T-helper 17 cell (primary cell): ENCODE measurements at places on chromosomes 6 and 20.

DNA sequence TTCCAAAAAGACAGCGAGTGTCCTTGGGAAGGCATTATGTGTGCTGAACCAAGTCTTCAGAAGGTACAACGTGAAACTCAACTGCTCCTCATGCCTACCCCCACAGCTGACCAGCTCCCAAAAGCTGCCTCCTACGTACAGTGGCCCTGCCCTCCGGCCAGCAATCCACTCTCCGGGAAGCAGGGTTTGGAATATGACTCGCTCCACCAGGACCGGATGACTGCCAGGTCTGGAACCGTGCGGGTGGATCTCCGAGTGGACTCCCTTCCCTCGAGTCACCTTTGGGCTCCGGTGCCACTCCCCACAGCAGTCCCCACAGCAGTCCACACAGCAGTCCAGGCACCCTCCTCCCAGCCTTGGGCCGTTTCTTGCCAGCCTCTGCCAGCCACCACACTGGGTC is 4.3 kb downstream of the ZBTB46 start:
- peaks cover 8% of the 10 kb centered on the region for H3K4me1 ChIP-seq
- no peak overlapping the region for H3K4me3 ChIP-seq
- peaks cover 5% of the 10 kb centered on the region for H3K36me3 ChIP-seq

DNA sequence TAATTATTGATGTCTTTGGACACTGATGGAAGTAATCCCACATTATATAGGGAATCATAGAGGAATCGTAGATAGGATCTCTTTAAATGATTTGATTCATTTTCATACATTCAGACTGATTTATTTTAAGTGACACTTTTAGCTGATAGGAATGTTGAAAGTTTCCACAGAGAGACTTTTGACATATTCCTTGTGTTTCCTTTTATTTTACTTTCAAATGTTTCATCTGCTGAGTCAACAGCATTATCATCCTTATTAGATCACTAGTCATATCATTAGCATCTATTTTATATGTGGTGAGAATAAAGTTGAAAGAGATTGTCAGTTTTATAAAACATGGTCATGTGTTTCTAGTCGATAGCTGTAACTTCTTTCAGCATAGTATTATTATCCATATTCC is 13.4 kb downstream of the DCBLD1 start:
- H3K27ac ChIP-seq, result no peak overlapping the region
- H3K36me3 ChIP-seq, result no peaks in the 10 kb centered on the region
- H3K27me3 ChIP-seq, result no peaks in the 10 kb centered on the region
- DNase-seq, result no peak

GRCh38 chr6:92469186-92469828 is 950.1 kb downstream of the EPHA7 start:
- no peak for DNase-seq
- H3K27ac ChIP-seq, result no peak overlapping the region
- no peaks in the 10 kb centered on the region for H3K4me1 ChIP-seq
- no peaks in the 10 kb centered on the region for H3K27me3 ChIP-seq
- no peak overlapping the region for H3K4me3 ChIP-seq

DNA sequence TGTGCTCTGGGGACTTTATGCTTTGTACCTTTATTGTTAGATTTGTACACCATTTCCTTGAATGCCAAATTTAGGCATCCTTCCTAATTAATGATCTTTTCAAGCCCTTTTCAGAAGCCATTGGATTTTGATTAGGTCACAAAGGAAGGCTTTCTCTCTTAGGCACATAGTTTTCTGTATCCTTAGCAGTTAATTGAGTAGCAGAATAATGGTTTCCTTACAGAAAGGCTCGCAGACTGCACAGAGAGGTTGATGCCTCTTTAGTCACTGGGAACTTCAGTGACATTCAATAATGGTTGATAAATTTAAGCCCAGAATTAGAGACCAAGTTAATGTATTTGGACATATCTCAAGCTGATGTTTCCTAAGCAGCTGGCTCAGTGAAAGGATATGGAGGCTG is 139.1 kb upstream of the VGLL2 start:
- H3K36me3 ChIP-seq, result no peaks in the 10 kb centered on the region
- DNase-seq, result no peak
- no peaks in the 10 kb centered on the region for H3K27me3 ChIP-seq
- H3K27ac ChIP-seq, result no peak overlapping the region
- no peaks in the 10 kb centered on the region for H3K4me1 ChIP-seq

DNA sequence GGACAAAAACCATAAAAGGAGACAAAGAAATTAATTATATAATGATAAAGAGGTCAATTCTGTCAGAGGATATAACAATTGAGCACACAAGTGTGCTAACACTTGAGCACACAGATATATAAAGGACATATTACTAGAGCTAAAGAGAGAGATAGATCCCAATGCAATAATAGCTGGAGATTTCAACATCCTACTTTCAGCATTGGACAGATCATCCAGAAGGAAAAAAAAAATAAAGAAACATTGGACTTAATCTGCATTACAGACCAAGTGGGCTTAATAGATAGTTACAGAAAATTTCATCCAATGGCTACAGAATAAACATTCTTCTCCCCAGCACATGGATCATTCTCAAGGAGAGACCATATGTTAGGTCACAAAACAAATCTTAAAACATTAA is 9.9 kb downstream of the VNN1 start:
- DNase-seq, result no peak
- peaks cover 11% of the 10 kb centered on the region for H3K27me3 ChIP-seq
- H3K4me3 ChIP-seq, result no peak overlapping the region
- no peak overlapping the region for H3K27ac ChIP-seq
- H3K4me1 ChIP-seq, result no peaks in the 10 kb centered on the region

GRCh38 chr6:157193443-157193996 is 129.8 kb downstream of the TMEM242 start:
- no peak overlapping the region for H3K4me3 ChIP-seq
- H3K36me3 ChIP-seq, result peaks cover 5% of the 10 kb centered on the region
- H3K27me3 ChIP-seq, result no peaks in the 10 kb centered on the region
- no peak for DNase-seq
- H3K4me1 ChIP-seq, result peaks cover 18% of the 10 kb centered on the region

DNA sequence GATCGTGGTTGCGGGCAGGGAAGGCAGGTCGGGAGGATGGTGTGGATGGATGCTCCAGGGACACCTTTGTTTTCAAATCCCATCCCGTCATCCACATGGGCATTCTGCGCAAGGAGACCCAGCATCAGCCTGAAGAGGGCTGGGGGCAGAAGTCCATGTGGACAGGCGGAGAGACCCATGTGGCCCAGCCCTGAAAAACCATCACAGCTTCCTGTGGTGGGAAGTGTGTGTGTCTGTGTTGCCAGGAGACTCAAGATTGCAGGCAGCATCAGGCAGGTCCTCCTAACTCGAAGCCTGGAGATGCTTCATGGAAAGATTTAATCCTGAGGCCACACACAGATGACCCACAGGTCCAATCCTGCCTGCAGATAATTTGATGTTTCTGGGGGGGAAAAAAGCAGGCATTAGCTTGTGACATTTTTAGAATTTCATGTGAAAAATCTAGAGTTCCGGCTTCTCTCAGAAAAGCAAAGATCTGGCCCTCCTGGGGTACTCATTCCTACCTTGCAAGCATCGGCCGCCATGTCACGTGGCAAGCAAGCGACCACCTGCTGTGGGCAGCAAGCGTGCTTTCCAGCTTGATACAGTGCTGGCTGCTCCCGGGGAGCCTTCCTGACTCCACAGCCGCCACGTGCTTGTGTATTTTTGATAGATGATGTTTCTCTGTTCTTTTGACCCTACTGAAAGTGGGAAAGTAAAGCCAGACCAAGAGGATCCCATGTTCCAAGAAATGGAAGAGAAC is 25.8 kb downstream of the BCAS4 start:
- no peaks in the 10 kb centered on the region for H3K27me3 ChIP-seq
- DNase-seq, result no peak
- H3K4me1 ChIP-seq, result peaks cover 18% of the 10 kb centered on the region

GRCh38 chr6:15329197-15329671 is 83.4 kb downstream of the JARID2 start:
- peaks cover 57% of the 10 kb centered on the region for H3K4me1 ChIP-seq
- H3K4me3 ChIP-seq, result peak overlapping the region; percentile 25
- no peak overlapping the region for H3K27ac ChIP-seq
- H3K36me3 ChIP-seq, result no peaks in the 10 kb centered on the region
- DNase-seq, result no peak

- no peak overlapping the region for H3K27ac ChIP-seq
- no peak for DNase-seq
- no peaks in the 10 kb centered on the region for H3K36me3 ChIP-seq
- no peaks in the 10 kb centered on the region for H3K4me1 ChIP-seq
Observed at GRCh38 chr6:67640484-67640883, 994.6 kb upstream of the ADGRB3 start.

DNA sequence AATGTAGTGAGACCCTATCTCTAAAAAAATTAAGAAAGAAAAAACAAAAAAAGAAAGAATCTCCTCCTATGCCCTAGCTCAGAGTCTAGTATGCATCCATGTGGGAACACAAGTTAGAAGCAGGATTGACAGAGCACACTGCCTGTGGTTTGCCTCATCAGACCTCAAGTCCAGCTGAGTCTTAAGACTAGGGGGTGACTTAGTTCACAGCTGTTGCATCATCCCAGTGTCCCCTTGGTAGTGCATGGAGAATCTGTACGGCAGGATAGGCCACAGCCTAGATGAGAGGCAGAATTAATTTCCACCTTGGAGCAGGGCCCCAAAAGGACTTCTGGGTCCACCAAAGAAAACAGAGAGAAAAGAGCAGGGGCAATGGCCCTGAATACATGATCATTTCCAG is 13.7 kb downstream of the PNPLA1 start:
- H3K4me3 ChIP-seq, result no peak overlapping the region
- no peak overlapping the region for H3K27ac ChIP-seq
- H3K36me3 ChIP-seq, result peaks cover 5% of the 10 kb centered on the region

DNA sequence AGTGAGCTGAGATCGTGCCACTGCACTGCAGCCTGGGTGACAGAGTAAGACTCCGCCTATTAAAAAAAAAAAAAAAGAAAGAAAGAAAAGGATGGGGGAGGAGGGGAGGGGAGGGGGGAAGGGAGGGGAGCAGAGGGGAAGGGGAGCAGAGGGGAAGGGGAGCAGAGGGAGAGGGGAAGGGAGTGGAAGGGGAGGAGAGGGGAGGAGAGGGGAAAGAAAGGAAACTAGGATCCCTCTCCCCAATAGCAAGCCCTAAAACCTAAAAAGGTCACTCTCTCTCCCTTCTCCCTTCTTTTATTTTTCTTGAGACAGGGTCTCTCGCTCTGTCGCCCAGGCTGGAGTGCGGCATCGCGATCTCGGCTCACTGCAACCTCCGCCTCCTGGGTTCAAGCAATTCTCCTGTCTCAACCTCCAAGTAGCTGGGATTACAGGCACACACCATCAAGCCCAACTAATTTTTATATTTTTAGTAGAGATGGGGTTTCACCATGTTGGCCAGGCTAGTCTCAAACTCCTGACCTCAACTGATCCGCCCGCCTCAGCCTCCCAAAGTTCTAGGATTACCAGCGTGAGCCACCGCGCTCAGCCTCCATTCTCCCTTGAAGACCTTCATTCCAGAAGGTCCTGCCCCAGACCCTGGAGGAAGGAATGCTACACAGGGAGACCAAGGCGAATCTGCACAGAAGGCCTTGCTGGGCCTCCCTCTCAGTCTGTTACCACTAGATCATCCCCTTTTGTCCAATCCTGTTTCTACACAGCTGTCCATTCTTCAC is 45.8 kb upstream of the PIM1 start:
- peaks cover 2% of the 10 kb centered on the region for H3K36me3 ChIP-seq
- H3K27me3 ChIP-seq, result peaks cover 13% of the 10 kb centered on the region
- no peak overlapping the region for H3K4me3 ChIP-seq
- DNase-seq, result no peak
- no peak overlapping the region for H3K27ac ChIP-seq

DNA sequence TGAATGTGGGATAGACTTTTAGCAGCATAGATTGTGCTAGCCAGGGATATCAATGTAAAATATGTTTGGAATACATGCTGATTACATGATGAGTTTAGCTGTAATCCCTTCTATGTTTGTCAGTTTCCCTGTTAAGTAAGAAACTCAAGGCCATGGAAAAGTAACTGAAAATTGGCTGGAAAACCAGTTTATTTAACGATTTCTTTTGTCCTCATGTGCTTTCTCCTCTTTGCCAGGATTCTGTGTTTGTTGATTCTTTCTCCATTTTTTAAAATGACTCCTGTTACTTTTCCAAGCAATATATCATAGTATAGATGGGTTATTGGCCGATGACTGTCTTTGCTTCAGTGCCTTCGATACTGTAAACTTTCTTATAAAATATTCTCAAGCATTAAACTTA is 87.5 kb downstream of the SAMD5 start:
- DNase-seq, result no peak
- no peak overlapping the region for H3K27ac ChIP-seq
- H3K4me1 ChIP-seq, result no peaks in the 10 kb centered on the region
- peaks cover 46% of the 10 kb centered on the region for H3K27me3 ChIP-seq
- peaks cover 3% of the 10 kb centered on the region for H3K36me3 ChIP-seq
- no peak overlapping the region for H3K4me3 ChIP-seq

- no peaks in the 10 kb centered on the region for H3K4me1 ChIP-seq
- H3K27me3 ChIP-seq, result peaks cover 67% of the 10 kb centered on the region
- H3K36me3 ChIP-seq, result no peaks in the 10 kb centered on the region
- no peak for DNase-seq
- H3K4me3 ChIP-seq, result no peak overlapping the region
Observed at GRCh38 chr6:40743690-40744446, 156.7 kb upstream of the LRFN2 start.

DNA sequence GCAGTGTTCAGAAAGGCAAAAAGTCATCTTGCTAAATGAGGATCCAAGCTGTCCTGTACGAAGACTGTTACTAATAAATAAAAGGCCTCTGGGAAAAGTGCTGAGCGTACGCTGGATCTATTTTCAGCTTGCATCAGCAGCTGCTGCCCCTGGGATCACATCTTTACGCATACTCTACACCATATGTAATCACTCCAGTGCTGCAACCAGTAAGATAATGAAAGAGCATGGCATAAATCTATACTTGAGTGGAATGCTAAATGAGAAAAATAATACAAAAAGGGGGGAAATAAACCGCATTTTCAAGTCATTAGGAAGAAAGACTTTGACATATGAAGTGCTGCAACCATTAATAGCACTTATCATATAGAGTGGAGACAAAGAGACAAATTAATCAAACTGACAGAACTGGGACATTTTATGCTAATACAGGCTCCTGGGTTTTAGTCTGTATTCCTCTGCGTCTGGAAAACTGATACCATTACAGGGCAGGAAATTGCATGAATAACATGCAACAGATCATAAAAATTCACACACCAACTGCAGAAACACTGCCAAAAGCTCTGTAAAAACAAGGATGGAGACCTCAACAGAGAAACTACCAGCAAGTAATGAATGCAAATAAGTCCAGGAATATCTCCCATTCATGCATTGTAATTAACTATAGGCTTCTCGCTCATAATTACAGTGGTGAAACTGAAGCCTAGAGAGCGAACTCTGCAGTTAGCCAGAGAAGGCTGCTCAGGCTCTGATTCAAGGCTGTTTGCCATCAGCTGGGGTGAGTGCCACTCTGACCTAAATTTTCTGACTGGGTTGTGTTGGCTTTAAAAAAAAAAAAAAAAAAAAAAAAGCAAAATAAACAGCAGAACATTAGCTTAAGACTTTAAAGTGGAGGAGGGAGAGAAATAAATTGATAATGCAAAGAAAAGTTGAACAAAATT is 83.8 kb downstream of the GJA10 start:
- H3K4me1 ChIP-seq, result peaks cover 22% of the 10 kb centered on the region
- DNase-seq, result no peak
- peaks cover 7% of the 10 kb centered on the region for H3K36me3 ChIP-seq
- H3K27ac ChIP-seq, result no peak overlapping the region
- no peak overlapping the region for H3K4me3 ChIP-seq
- H3K27me3 ChIP-seq, result no peaks in the 10 kb centered on the region

- H3K27ac ChIP-seq, result no peak overlapping the region
- no peaks in the 10 kb centered on the region for H3K4me1 ChIP-seq
- H3K27me3 ChIP-seq, result peaks cover 45% of the 10 kb centered on the region
- no peak overlapping the region for H3K4me3 ChIP-seq
- DNase-seq, result no peak
Observed at GRCh38 chr20:43388268-43389002, 69.3 kb upstream of the SRSF6 start.

- H3K27ac ChIP-seq, result peak overlapping the region; percentile 39
- H3K4me3 ChIP-seq, result no peak overlapping the region
- no peaks in the 10 kb centered on the region for H3K27me3 ChIP-seq
- H3K36me3 ChIP-seq, result no peaks in the 10 kb centered on the region
Observed at GRCh38 chr6:36510365-36510764, 36.9 kb downstream of the STK38 start.
